BE2C (cell line): ENCODE measurements at places on chromosomes 11 and 22.

- DNase-seq = no peak
These were observed 344.1 kb downstream of the SOX6 start for GRCh38 chr11:16012125-16012751.

GRCh38 chr11:44973632-44974401, 23.1 kb upstream of the TP53I11 start:
- no peak for DNase-seq

GRCh38 chr11:73308961-73309919, 1.2 kb downstream of the ARHGEF17 start:
- peak; percentile 52 for DNase-seq

- DNase-seq = no peak
These were observed 23.5 kb upstream of the SUSD2 start for GRCh38 chr22:24157822-24158135.

DNA sequence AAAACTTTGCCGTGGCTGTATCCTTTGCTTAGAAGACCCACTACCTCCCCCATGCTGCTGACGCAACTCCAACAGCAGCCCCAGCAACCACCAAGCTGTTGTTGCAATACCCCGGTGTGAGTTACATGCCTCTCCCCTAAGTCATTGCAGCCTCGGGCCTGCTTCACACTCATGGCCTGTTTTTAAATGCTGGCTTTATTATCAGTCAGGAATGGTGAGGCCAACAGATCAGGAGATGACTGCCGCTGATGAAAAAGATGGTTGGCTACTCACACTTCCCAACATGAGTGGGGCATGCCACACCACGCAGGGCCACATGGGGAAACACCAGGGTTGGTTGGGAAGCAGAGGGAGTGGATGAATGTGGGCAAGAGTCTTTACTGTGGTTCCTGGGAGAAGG, 171.5 kb upstream of the SYT13 start:
- DNase-seq = no peak

GRCh38 chr11:1629326-1630185, at the start of gene KRTAP5-5:
KRTAP5-5 (plus strand) TSS chr11:1629775; CDS start chr11:1629841, 66 bp downstream.
- DNase-seq = no peak

DNA sequence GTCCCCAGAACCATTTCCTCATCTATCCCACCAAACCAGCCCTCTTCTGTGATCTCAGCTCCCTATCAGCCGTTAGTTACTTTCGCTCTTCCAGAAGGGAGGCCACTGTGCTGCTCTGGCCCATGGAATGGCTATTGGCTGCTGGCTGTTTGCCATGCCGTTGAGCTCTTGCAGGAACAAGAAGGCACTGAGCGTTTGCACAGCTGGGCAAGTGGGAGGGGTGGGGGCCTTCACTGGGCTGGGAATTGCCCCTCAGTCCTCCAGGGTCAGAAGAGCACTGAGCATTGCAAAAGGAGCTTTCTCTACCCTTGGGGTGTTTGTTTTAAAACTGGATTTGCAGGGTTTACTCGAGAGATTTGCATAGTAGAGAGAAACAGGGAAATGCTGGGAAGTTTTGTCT, 129.0 kb upstream of the PARVA start:
- DNase-seq = peak; percentile 70

GRCh38 chr11:41085123-41085522, 374.3 kb downstream of the LRRC4C start:
- no peak for DNase-seq

- DNase-seq = no peak
These were observed 15.3 kb upstream of the CDC42BPG start for GRCh38 chr11:64859542-64860414.

- no peak for DNase-seq
These were observed 11.1 kb downstream of the KCNJ4 start for GRCh38 chr22:38443628-38444521.
